ENCODE measurements at places on chromosomes 16 and 17. TPM values are rescaled to one million over a fixed set of nuclear protein-coding genes. Genes with fewer than 3 reads are reported as not detected.

DNA sequence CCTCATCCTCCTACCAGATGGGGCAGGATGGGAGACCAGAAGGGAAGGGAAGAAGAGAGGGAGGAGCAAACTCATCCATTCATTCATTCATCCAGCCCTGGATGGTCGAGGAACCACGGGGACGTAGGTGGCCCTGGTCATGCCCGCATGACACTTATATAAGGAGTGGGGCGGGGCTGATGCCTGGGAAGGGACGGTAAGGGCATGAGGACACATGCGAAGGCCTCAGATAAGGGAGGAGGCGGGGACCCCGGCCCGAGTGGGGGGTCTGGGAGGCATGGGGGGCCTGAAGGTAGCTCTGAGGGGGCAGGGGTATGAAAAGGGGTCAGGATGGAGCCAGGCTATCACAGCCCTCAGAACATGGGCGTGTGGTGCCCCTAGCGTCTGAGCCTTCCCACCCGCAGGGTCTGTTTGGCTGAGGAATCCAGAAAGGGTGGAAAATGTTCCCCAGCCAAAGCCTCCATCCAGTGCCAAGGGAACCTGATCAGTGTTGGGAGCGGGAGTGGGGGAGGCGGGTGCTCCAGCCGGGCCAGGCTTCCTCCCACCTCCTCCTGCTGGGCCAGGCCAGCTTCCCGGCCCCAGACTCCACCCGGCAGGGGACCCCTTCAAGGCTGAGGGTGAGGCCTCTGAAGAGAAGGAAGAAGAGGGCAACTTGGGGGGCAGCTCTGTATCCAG lies 17.6 kb upstream of the CD79B start:
- H3K36me3 ChIP-seq, result no peaks in the 10 kb centered on the region
- H3K4me3 ChIP-seq, result no peak overlapping the region
- no peak for DNase-seq
- H3K27me3 ChIP-seq, result no peaks in the 10 kb centered on the region

DNA sequence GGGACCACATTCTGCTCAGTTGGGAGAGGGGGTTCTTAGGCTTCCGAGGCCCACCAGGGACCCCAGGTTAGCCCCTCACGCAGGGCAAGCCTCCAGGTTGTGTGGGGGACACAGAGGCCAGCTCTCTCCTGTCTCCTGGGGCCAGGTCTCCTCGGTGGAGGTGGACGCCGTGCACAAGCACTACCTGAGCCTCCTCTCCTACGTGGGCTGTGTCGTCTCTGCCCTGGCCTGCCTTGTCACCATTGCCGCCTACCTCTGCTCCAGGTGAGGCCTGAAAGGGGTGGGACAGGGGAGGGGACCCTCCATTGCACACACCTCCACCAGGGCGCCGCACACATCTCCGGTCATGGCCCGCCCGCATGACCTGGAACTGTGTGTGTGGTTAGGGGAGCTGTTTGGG lies 10.9 kb upstream of the ADGRG3 start:
- H3K4me3 ChIP-seq, result no peak overlapping the region
- H3K27me3 ChIP-seq, result no peaks in the 10 kb centered on the region
- no peak for DNase-seq
- peaks cover 3% of the 10 kb centered on the region for H3K4me1 ChIP-seq
- H3K36me3 ChIP-seq, result peaks cover 6% of the 10 kb centered on the region

- H3K27ac ChIP-seq, result peak overlapping the region; percentile 81
- peak overlapping the region; percentile 98 for H3K4me3 ChIP-seq
- H3K36me3 ChIP-seq, result peaks cover 10% of the 10 kb centered on the region
- H3K27me3 ChIP-seq, result no peaks in the 10 kb centered on the region
Observed at GRCh38 chr17:82272495-82273326, 789 bp downstream of the CSNK1D start.

DNA sequence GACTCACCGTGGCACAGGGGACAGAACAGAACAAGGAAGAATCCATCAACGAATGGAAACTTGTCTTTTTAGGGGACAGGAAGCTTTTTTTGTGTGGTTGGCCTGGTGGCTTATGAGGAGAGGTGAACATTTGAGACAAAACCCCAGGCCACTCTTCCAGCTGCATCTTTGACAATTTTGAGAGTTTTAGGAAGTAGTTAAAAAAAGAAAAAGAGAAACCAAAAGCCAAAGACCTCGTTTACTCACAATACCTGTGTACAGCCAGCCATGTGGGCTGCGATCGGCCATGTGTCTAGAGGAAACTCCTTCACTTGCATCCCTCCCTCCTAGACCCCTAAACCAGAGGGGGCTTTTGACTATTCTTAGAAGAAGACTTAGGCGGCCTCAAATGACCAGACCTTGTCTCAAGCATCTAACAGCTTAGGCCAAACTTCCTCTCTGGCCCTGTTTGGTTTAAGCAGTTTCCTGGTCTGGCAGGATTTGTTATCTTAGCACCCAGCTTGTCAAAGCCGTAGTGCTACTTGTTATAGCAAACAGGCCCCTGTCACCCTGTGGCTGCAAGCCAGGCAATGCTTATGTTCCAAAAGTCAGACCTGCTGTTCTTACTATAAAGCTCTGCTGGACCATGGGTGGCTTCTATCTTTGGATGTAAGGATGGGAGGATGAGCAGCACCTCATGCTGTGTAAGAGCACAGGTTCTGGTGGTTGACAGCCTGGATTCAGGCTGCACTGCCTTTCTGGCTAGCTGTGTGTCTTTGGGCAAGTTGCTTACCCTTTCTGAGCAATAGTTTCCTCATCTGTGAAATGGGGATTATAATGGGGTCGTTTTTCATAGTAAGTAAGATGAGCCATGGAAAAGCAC lies 17.7 kb downstream of the KSR1 start:
- H3K27me3 ChIP-seq, result no peaks in the 10 kb centered on the region
- H3K4me1 ChIP-seq, result no peaks in the 10 kb centered on the region
- H3K27ac ChIP-seq, result no peak overlapping the region
- H3K36me3 ChIP-seq, result no peaks in the 10 kb centered on the region

Gene CHST4
- not detected for total RNA-seq

Gene IRF8
- not detected for total RNA-seq

DNA sequence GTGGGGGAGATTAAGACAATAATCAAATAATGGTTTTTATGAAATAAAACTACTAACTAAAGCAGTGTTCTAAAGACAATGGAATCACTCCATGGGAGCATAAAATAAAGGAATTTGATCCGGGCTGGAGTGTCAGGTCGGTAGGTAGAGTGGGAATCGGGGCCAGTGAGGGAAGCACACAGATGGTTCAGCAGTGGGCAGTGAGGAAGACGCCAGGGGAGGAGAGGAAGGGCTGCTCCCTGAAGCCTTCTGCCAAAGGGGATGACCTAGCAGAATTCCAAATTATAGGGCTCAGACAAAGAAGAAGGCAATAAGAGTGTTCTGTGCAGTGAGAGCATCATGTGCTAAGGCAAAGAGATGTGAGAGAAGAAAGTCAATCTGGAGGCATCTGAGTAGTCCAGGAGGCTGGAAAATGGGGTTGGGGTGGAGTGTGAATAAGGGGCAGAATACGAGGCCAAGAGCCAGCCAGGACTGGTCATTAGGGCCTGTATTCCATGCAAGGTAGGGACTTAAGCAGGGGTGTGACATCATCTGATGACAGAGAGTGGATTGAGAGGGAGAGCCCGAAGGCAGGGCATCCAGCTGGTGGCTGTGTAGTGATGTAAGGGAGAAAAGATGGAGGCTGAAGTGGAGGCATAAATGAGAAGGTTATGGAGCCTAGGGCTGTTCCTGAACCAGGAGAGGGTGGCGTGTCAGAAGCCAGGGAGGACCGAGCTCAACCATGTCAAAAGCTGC lies 137.6 kb downstream of the COPRS start:
- H3K4me1 ChIP-seq, result no peaks in the 10 kb centered on the region
- no peak overlapping the region for H3K4me3 ChIP-seq
- H3K27me3 ChIP-seq, result no peaks in the 10 kb centered on the region
- no peaks in the 10 kb centered on the region for H3K36me3 ChIP-seq

All from PC-3 (cell line).